ENCODE measurements at places on chromosomes 7 and 10. TPM values are rescaled to one million over a fixed set of nuclear protein-coding genes. Genes with fewer than 3 reads are reported as not detected.

The UTF1 gene
- not detected for total RNA-seq

The ZNF239 gene
- total RNA-seq = not detected

The PDE6C gene
- total RNA-seq = not detected

The IDI2 gene
- not detected for total RNA-seq

The AKR1C3 gene
- 30.0 TPM for total RNA-seq

The LLCFC1 gene
- not detected for total RNA-seq

The PON3 gene
- total RNA-seq = not detected

The CYP26C1 gene
- not detected for total RNA-seq

The CLIP2 gene
- 29.1 TPM for total RNA-seq

The RTKN2 gene
- 11.7 TPM for total RNA-seq

- no peak for DNase-seq
Measured at GRCh38 chr10:97025613-97026242, 160.0 kb downstream of the SLIT1 start.

DNA sequence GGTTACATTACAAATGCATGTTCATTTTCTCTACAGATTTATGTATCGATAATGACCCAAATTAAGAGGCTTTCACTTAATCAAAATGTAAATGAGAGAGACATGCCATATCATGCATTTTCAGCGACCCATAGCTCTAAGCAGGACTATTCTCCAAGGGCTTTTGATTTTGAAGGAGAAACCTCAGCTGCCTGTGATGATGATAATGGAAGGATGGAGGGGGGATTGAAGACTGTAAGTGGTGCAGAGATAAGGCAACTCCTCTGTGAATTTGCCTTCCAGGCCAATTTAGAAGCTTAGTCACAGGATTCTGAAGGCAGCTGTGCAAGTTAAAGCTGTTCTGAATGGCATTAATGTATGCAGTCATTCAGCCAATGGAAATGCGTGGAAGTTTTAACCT, 8.3 kb downstream of the VSTM2A start:
- DNase-seq = no peak

GRCh38 chr7:112006071-112006470, 200.1 kb downstream of the DOCK4 start:
- DNase-seq = no peak

DNA sequence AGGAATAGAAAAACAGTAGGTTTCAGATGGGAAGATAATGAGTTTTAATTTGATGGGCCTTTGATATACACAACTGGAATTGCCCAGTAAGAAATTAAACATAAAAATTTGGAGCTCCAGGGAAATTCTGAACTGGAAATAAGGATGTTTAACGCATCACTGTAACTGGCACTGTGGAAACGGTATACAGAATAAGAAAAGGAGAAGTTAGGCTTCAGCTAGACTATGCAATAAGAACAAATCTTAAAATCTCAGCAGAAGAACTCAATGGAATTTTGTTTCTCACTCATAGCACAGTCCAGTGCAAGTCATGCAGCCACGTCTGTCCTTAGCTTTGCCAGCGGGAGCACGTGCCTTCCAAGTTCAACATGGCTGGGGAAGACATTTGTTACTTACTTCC, 52.9 kb upstream of the FGL2 start:
- DNase-seq = no peak

DNA sequence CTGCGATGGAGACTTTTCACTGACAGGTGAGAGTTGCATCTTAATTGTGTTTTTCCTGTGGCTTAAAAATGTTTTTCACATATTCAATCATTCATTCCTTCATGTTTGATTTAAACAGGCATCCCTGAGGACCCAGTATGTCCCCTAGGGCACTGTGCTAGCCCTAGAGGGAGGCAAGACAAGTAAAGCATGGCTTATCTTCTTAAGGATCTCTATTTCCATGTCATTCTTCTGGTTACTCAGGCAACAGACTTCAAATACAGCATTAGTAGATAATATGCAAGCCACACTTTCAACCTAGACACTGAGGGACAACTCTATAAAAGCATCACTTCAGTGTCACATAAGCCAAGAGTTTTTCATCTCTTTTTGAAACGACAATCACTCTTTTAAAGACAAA, 29.2 kb downstream of the CDK1 start:
- DNase-seq = no peak

DNA sequence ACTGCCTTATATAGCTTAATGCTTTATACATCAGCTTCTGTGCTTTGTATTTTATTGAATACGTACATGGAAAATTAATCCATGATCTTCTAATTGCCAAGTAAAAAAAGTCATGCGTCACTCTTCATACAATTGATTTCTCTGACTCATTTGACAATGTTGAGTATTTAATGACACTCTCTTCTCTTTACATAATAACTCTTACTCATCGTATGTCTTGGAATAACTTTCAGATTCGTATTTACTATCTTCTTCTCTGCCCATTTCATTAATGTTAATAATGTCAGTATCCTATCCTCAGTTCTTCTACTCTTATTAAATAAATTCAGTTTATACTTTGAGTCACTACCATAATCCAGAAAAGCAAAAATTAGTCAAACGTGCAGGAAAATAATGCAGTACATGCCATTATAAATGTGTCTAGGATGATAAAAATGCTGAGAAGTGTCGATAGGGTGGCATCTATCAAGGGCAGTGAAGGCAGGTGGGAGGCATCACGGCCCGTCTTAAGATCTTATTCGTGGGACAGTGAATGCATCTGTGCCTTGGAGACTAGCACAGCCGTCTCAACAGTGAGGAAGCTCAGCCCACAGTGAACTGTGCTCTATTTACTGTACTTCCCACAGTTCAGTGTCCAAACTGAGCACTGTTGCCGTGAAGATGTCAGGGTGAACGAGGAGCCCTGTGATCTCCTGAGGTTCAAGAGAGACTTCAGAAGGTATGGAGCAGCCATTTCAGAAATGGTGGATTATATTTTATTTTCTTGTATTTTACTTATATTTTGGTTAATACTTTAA, 39.8 kb upstream of the AKR1E2 start:
- no peak for DNase-seq

GRCh38 chr7:148232784-148233183, 357.8 kb upstream of the C7orf33 start:
- DNase-seq = no peak

DNA sequence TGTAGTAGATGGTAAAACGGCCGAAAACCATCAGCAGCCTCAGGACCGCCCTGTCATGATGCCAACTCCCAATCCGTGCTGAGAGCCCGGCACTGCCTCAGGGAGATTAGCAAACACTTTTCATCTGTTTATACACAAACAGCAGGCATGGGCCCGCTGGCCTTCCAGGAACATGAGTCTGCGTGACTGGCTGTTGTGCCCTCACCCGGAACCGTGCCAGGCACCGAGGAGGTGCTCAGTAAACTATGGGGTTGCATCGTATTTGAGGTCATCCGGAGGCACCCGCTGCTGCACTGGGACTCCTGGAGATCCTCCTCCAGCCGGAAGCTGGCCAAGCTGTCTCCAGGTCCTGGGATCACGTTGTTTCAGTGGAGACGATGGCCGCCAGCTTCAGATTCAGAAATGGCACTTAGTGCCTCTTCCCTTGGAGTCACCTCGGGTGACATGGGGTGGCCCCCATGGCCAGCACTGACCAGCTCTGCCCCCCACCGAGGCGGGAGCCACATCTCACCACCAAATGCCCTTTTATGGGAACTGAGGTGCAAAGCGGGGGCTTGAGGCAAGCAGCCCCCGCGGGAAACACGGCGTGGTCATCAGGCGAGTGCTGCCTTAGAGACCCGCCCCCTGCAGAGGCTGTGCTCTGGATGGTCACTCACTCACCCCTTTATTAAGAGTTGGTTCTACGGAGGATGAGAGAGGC, 585.9 kb downstream of the PTPRN2 start:
- DNase-seq = no peak

DNA sequence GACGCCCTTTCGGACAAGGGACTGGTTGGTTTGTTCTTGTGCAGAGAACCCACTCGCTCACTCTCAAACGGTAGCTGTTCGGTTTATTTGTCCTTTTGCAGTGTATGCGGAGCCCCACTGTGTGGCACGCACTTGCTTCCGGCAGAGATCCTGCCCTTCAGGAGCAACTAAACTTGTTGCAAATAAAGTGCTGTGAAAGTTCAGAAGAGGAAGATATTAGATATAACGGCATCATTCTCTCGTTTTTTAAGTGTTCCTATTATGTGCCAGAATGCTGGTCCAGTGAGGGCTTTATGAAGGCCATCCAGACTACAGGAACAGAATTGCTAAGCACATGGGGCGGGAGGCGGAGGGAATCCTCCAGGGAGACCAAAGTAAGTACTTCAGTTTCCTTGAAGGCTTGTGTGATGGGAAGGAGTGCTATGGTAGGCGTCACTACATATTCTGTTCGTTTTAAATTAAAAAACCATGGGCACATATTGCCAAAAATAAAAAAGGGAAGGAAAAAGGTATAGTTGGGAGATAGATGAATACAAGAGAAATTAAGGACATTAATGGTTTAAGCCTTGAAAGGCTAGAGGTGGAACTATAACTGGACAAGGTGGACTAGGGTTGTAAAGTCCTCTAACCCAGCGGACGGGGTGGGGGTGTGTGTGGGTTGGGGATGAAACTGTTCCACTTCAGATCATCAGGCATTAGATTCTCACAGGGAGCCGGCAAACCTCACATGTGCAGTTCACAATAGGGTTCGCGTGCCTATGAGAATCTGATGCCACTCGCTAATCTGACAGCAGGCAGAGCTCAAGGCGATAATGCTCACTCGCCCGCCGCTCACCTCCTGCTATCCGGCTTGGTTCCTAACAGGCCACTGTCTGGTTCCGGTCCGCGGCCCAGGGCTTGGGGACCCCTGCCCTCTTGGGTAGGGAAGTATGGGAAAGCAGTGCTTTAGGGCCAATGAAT, 704 bp upstream of the ERLIN1 start:
- peak; percentile 48 for DNase-seq

DNA sequence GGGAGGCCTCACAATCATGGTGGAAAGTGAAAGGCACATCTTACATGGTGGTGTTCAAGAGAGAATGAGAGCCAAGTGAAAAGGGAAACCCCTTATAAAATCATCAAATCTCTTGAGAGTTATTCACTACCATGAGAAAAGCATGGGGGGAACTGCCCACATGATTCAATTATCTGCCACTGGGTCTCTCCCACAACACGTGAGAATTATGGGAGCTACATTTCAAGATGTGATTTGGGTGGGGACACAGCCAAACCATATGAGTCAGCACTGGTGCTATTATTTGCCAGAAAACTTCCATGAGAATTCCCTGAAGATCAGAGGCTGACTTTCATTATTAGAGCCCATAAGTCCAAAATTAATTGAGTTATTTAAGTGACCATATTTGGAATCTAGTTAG, 1001.2 kb upstream of the POT1 start:
- no peak for DNase-seq

DNA sequence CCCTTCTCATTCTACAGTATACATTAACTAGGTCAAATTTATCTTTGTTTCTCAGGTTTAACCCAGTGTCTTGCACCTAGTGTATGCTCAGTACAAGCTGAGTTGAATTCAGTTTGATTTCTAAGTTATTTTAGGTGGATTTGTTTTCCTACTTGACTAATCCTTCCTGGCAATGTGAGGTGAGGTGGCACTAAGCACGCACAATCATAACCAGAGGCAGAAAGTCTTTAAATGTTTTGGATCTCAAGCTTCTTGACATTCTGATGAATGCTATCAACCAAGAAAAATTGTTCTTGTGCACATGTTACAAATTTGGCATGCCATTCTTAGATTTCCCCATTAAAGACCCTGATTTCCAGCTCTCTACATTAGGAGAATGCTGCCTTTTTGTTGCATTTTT, 3.2 kb downstream of the BZW2 start:
- DNase-seq = no peak

GRCh38 chr10:97891497-97892167, 42.0 kb downstream of the GOLGA7B start:
- no peak for DNase-seq

DNA sequence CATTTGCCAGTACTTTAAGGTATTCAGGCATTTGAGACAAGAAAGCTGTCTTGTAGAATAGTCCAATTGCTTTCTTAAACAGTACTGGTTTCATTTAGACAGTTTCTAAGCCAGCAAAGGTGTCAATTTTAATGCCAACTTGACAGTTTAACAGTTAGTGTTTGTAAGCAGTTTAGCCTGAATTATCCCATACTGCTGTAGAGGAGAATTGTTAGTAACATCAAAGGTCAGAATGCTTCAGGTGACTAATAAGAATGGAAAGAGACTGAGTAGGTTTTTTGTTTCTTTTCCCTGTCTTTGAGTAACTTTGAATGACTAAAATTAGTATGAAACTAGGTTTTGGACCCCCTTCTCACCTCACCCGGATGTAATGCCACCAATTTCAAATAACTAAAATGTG, 29.5 kb upstream of the VDAC2 start:
- no peak for DNase-seq

GRCh38 chr10:33272635-33273034, 61.8 kb downstream of the NRP1 start:
- no peak for DNase-seq

GRCh38 chr10:68562661-68563570, 2.8 kb downstream of the TET1 start:
- DNase-seq = peak; percentile 42

- no peak for DNase-seq
Measured at GRCh38 chr10:112442063-112442462, 4.7 kb downstream of the ZDHHC6 start.

GRCh38 chr10:94777886-94778458, 15.5 kb downstream of the CYP2C19 start:
- no peak for DNase-seq

- DNase-seq = no peak
Measured at GRCh38 chr7:138835087-138835486, 37.1 kb upstream of the ATP6V0A4 start.

- no peak for DNase-seq
Measured at GRCh38 chr7:102320181-102320580, 33.5 kb downstream of the SH2B2 start.

DNA sequence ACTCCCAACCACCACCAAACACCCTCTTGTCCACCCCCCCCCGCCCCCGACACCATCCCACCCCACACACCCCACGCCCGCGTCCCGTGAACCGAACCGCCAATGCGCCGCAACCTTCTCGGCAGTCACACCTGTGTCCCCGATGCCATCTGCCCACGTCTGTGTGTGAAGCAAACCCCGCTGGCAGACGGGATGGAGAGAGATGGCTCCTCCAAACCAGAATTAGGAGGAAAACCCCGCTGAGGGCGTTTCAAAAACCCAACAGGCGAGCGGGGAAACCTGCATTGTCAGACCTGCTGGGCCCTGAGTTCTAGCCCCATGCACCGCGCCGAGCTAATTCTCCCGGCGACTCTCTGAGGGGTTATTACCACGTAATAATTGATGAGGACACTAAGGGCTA, 28.6 kb upstream of the KCNK18 start:
- DNase-seq = no peak

DNA sequence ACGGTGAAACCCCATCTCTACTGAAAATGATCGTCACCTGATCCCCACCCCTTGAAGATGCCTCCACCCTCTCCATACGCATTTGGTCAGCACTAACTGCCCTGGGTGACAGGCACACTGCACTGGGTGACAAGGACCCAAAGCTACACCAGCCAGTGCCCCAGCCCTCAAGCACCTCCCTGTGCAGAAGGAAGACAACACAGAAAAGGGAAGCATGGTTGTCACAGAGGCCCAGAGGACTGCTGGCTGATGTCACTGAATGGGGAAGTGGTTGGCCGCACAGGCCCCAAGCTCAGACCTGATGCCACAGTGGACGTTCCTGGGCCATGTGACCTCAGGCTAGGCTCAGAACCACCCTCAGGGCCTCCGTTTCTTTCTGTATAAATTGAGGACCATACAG, 4.2 kb upstream of the PILRA start:
- DNase-seq = no peak

GRCh38 chr10:26831936-26832335, 28.8 kb downstream of the ABI1 start:
- DNase-seq = no peak
